ENCODE measurements at places on chromosomes 1 and 21. TPM values are rescaled to one million over a fixed set of nuclear protein-coding genes. Genes with fewer than 3 reads are reported as not detected.
A peak's percentile ranks its signal among the peaks of the same experiment; 100 is the strongest.

Gene RNF186
- not detected for total RNA-seq

Gene CCDC190
- 5.5 TPM for total RNA-seq

Gene OVAAL
- total RNA-seq = not detected

Gene CFAP107
- not detected for total RNA-seq

Gene KRTAP10-12
- not detected for total RNA-seq

Gene ANXA9
- not detected for total RNA-seq

Gene RGS8
- not detected for total RNA-seq

Gene HSF2BP
- total RNA-seq = 2.8 TPM

Gene IER5
- total RNA-seq = 76.5 TPM

Gene PPIAL4G
- not detected for total RNA-seq

Gene LCE1B
- total RNA-seq = not detected

GRCh38 chr1:18237371-18237770, 129.8 kb downstream of the IGSF21 start:
- no peaks in the 10 kb centered on the region for H3K4me1 ChIP-seq
- DNase-seq = no peak
- no peaks in the 10 kb centered on the region for H3K36me3 ChIP-seq
- no peak overlapping the region for H3K4me3 ChIP-seq
- H3K27ac ChIP-seq = no peak overlapping the region

DNA sequence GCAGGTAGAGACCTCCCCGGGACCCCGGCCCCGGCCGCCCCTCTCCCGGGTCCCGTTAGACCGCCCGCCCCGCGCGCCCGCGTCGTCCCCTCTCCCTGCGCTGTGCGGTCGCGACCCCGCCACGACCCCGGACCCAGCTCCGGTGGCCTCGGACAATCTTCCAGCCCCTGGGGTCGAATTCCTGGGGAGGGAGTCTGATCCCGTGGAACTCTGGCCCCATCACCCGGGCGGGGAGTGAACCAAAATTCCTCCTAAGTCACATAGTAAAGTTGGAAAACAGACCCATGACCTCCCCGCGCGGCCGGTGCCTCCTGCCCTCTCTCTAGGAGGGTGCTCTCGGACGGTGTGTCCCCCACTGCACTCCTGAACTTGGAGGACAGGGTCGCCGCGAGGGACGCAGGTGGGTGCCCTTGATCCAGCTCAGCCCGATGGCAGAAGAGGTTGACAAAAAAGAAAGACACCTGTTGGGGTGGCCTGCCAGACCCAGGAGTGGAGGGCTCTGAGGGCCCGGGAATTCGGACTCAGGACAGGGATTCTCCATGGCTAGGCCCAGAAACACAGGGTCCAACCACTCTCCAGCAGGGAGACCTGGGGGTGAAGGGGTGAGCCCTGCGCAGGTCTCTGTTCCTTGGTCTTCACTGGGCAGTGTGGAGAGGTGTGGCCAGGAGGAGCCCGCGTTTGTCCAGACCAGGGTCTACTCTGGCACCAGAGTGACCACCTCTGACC, 451 bp downstream of the ADAMTSL4 start:
- DNase-seq = no peak
- H3K4me3 ChIP-seq = peak overlapping the region; percentile 43
- H3K4me1 ChIP-seq = peaks cover 16% of the 10 kb centered on the region
- H3K27me3 ChIP-seq = no peaks in the 10 kb centered on the region
- H3K27ac ChIP-seq = no peak overlapping the region

DNA sequence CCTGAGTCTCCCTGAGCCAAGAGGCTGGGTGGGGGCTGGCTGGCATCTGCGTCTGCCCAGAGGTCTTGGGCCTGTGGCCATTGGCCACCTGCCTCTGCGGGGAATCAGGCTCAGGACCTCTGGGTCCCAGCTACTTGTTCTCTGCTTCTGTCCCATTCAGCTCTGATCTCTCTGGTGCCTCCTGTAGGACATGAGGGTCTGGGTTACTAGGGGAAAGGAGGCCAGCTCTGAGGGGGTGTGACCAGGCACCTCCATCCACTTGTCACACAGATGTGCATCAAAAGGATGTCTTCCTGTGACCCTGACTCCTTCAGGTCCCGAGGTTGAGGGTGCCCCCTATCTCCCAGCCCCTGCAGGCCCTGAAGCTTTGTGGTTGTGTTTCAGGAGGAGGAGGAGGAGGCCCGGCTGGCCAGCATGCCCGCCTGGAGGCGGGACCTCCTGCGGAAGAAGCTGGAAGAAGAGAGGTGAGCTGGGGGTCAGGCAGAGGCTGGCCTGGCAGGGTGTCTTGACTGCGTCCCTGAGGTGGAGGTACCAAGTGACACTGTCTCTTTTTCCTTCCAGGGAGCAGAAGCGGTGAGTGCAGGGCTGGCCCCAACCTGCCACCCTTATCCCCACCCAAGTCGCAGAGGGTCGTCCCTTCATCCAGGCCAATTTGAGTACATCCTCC, 9.0 kb downstream of the TNFRSF25 start:
- no peak overlapping the region for H3K4me3 ChIP-seq
- H3K27ac ChIP-seq = no peak overlapping the region
- no peaks in the 10 kb centered on the region for H3K36me3 ChIP-seq
- peaks cover 31% of the 10 kb centered on the region for H3K27me3 ChIP-seq

DNA sequence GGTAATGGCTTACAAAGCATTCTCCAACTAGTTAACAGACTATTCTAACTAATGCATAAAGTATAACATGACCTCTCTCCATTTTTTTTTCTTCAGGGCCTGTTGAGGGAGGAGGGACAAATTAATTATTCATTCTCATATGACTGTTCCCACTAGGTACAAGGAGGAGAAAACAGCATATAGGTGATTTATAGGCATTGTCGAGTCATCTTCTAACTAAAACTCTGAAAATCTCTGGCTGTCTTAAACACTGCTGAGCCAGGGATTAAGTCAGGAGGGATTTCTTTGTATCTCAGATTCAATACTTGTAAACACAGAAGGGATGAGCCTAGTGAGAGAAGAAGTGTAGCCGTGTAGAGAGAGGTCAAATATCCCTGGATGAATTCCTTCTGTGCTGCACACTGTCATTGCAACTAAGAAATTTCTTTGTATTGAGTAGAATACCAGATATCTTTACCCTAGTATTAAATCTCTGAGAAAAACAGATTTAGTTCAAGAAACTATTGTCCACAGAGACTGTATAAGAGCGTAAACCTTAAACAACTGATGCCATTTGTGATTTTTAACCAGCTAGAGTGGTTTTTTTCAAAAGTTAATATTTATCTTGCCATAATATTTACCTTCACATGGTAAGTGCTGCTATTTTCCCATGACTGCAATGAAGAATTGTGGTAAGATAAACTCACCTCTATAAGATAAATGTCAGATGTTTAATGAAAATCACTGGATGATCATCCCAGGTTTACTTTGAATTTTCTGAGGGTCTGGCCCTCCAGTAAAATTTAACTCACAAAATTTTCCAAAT, 465.3 kb downstream of the RWDD3 start:
- H3K27ac ChIP-seq = no peak overlapping the region
- DNase-seq = no peak
- H3K4me3 ChIP-seq = no peak overlapping the region
- H3K4me1 ChIP-seq = no peaks in the 10 kb centered on the region
- H3K27me3 ChIP-seq = 0 out of 2 replicates have a peak, but pooled peaks cover 3% of the 10 kb centered on the region

DNA sequence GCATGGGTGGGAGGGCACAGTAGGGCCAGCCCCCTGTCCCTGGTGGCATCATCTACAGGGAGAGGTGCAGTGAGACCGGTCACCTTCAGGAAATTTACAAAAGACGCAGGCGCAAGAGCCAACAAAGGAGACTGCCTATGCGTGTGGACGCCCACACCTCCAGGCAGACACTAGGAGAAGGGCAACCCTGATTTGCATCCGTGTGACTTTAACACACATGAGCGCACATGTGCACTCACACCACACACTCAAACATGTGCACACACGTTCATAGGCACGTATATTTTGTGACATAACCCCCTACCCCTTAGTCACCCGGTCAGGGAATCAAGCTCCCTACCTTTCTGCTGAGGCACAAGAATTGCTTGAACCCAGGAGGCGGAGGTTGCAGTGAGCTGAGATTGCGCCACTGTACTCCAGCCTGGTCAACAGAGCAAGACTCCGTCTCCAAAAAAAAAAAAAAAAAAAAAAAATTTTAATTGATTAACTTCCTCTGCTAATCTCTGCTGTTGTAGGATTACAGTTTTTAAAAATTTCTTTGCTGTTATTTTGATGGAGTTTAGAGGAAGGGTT, 84.7 kb upstream of the SLC25A33 start:
- DNase-seq = no peak
- H3K4me3 ChIP-seq = no peak overlapping the region

DNA sequence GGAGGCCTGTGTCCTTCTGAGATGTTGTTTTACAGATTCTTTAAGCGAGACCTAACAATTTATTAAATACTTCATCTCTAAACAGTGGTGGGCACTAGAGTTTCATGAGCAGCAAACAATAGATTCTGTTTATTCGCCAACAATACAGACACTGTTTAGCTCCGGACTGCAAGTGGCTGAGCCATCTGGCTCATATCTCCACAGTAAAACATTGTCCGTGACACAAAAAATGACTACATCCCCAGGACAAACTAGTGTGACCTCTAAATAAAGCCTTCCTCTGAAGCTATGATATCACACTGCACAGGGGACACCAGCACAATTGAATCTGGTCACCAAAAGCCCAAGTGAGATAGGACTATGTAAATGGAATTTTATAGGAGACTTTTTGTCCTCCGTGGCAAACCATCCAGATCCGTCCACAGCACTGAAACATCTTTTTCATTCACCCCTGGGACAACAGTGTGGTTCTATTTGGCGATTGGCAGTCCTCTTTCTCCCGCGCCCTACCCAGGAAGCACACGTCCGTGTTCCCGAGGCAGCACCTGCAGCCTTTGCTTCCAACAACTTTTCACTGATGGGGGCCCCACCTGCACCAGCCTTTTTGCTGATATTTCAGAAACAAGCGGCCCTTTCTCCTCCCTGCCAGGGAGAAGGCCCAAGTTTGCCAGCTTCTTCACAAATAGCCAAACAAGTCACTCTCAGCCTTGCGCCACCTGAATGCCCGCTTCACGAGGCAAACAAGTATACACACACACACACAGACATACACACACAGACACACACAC, 47.4 kb downstream of the OLIG1 start:
- no peak overlapping the region for H3K4me3 ChIP-seq
- no peaks in the 10 kb centered on the region for H3K36me3 ChIP-seq
- H3K27me3 ChIP-seq = peaks cover 77% of the 10 kb centered on the region
- H3K27ac ChIP-seq = no peak overlapping the region

DNA sequence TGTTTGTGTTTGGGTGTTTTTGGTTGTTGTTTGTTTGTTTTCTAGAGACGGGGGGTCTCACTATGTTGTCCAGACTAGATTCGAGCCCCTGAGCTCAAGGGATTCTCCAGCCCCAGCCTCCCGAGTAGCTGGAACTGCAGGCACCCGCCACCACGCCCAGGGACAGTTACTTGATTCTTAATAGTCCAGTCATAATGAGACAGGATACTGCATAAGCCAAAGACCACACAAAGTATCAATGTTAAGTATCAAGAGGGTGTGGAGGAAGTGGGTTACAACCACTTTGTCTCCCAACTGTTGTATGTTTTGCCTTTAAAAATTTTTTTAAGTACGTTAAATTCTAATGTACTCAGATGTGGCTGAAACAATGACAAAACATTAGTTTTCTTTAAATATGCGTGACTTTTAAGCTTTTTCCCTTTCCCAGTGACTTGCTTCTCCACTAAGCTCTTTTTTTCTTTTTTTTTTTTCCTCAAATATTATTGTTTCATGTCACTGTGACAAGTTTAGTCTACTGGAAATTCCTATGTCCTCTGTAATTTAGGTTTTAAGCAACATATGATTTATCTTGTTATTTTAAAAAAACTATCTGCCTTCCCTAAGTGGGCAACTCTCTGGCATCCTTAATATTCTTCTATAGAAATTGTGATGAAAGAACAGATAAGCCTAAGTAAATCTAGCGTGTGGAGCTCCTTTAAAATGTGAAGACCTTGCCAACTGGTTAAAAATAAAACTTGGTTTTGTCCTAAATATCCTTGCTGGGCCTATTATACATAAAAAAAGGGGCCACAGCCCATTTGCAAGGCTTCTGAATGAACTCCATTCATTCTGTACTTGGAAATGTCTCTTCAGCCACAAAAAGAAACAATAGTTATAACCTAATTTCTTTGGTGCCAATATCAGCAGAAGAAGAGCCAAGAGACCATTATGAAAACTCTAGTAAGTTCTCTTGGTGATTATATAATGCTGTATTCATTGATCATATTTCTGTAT, 56.2 kb upstream of the DPH5 start:
- no peaks in the 10 kb centered on the region for H3K4me1 ChIP-seq
- H3K4me3 ChIP-seq = no peak overlapping the region
- no peaks in the 10 kb centered on the region for H3K36me3 ChIP-seq
- no peak for DNase-seq
- H3K27ac ChIP-seq = no peak overlapping the region
- no peaks in the 10 kb centered on the region for H3K27me3 ChIP-seq

GRCh38 chr1:96772349-96772748, 50.8 kb downstream of the PTBP2 start:
- H3K27ac ChIP-seq = no peak overlapping the region
- H3K27me3 ChIP-seq = no peaks in the 10 kb centered on the region
- no peak overlapping the region for H3K4me3 ChIP-seq

GRCh38 chr1:111793923-111794322, 38.2 kb downstream of the DDX20 start:
- no peaks in the 10 kb centered on the region for H3K36me3 ChIP-seq
- no peaks in the 10 kb centered on the region for H3K4me1 ChIP-seq
- no peak for DNase-seq
- H3K4me3 ChIP-seq = no peak overlapping the region
- H3K27ac ChIP-seq = no peak overlapping the region

- no peaks in the 10 kb centered on the region for H3K36me3 ChIP-seq
- H3K27me3 ChIP-seq = no peaks in the 10 kb centered on the region
- peak overlapping the region; percentile 44 for H3K27ac ChIP-seq
Measured at GRCh38 chr1:8040586-8040985, 14.5 kb upstream of the ERRFI1 start.

DNA sequence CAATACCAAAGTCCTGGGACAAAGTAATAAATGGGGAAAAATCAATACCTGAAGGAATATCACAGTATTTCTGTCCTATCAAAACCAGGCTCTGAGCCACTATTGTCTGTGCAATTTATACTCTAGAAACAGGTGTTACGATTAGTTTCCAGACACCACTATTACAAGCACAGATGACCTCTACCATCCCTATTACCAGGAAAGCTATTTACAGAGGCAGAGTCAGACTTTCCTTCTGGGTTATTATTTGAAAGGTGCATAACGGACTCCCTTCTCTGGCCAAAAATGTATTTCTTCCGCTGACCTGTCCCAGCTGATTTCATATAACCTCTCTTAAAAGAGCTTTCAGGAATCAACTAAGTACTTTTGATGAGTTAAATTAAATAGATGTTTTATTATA, 154.6 kb upstream of the LRRC7 start:
- no peak for DNase-seq
- no peak overlapping the region for H3K27ac ChIP-seq
- H3K4me1 ChIP-seq = no peaks in the 10 kb centered on the region
- no peak overlapping the region for H3K4me3 ChIP-seq

- H3K36me3 ChIP-seq = peaks cover 32% of the 10 kb centered on the region
- no peaks in the 10 kb centered on the region for H3K27me3 ChIP-seq
- peaks cover 4% of the 10 kb centered on the region for H3K4me1 ChIP-seq
- H3K27ac ChIP-seq = no peak within 1 kb of the TSS
- peak; percentile 60 for DNase-seq
Measured at GRCh38 chr1:161367684-161368400, at the start of gene CFAP126. Gene CFAP126, minus strand, starts transcription at chr1:161367876. Its CDS starts 8 bp downstream, at chr1:161367868.

- H3K4me3 ChIP-seq = no peak overlapping the region
- no peaks in the 10 kb centered on the region for H3K36me3 ChIP-seq
- H3K4me1 ChIP-seq = no peaks in the 10 kb centered on the region
- 0 out of 2 replicates have a peak, but pooled peaks cover 6% of the 10 kb centered on the region for H3K27me3 ChIP-seq
- DNase-seq = no peak
- no peak overlapping the region for H3K27ac ChIP-seq
Measured at GRCh38 chr1:184637664-184638240, 116.9 kb downstream of the EDEM3 start.
